ENCODE measurements at places on chromosomes 7 and 10.

GRCh38 chr10:13767676-13768178 lies 181.0 kb downstream of the PRPF18 start:
- no peak for DNase-seq

DNA sequence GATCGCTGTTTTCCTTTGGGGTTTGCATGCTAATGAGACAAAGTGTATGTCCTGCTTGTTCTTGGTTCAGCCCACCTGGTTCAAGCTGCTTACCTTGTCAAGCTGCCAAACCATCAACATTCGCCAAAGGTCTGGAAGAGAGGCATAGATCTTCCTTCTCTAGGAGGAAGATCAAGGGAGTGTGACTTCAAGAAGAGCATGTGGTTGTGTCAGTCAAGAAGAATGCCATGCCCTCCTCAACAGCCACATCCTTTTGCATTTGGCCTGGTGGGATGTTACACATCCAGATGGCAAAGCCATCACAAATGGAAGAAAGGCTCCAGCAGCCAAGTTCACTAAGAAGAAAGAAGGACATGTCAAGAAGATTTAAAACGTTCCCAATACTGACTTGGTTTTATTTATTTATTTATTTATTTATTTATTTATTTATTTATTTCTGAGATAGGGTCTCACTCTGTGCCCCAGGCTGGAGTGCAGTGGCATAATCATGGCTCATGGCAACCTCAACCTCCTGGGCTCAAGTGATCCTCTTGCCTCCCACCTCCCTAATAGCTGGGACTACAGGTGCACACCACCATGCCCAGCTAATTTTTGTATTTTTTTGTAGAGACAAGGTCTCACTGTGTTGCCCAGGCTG lies 5.1 kb upstream of the PIP4K2A start:
- DNase-seq = no peak

GRCh38 chr10:128018236-128018635 lies 108.0 kb downstream of the MKI67 start:
- DNase-seq = no peak

- DNase-seq = no peak
These were observed 154.8 kb downstream of the DGKB start for GRCh38 chr7:14747701-14748100.

- no peak for DNase-seq
These were observed 48.7 kb upstream of the LOXL4 start for GRCh38 chr10:98316661-98317060.

DNA sequence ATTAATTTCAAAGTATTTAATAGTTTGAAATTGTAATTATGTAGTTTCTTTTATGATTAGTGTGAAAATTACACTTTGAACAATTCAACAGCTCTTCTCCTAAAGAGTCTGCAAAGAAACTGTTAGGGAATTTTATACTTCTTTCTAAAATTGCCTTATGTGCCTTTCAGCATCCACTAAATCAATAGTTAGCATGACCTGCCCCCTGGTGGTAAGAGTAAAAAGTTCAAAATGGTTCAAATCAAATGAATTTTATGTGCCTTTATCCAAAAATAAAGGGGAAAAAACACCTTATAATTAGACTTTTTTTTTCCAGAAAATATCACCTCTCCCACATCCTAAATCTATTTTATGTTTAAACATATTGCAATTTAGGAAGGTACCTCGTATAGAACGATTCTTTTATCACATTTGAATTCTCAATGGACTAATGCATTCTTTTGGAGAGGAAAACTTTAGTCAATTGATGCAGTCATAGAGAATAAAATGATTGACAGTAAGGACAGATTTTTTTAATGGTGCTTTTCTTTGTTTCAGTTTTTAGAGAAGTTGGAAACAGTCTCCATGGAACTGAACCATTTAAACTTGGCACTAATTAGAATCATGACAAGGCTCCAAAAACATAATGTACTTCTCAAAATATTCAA lies 163.7 kb downstream of the SEMA3D start:
- no peak for DNase-seq

- DNase-seq = no peak
These were observed 41.0 kb upstream of the SLC29A3 start for GRCh38 chr10:71277914-71278665.

DNA sequence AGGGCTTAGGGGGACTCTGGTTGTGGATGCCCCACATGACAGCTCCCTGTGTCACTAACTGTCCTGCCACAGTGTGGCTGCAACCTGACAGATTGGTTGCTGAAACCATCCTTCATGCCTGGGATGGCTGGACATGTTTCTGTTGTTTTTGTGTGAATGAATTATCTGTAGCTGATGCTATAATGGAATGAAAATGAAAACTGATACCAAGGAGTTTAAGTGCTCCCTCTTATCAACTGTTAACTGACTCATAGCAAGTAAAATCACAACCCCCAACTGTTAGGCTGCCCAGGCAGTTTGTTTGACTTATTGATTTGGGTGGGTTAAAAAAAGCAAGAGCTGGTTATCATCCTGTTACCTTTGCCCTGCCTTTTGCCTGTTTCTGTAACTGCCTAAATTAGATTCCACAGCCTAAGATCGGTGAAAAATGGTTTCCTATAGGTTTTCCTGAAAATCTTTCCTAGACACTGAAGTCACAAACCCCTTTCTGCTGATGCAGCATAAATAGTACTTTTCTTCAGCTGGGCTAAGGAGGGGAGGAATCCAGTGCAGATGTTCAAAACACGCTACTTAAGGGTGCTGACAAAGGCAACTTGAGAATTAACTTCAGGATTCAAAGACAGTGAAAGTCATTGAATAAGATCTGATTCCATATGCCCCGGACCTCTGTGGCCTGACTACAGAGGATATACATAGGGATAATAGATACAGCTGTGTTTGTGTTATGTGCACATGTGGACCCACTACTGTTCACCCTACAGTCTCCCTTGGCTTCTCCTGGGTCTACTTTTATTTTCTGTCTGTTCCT lies 5.7 kb downstream of the FRAT2 start:
- no peak for DNase-seq

DNA sequence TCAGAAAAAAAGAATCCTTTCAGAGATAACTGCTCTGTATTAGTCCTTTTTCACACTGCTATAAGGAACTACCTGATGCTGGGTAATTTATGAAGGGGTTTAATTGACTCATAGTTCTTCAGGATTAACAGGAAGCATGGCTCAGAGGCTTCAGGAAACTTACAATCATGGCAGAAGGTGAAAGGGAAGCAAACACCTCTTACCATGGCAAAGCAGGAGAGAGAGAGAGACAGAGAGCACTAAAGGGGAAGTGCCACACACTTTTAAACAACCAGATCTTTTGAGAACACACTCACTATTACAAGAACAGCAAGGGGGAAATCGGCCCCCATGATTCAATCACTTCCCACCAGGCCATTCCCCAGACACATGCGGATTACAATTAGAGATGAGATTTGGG lies 114.2 kb downstream of the TES start:
- no peak for DNase-seq

- no peak for DNase-seq
These were observed 40.0 kb upstream of the LOXL4 start for GRCh38 chr10:98307916-98308541.

DNA sequence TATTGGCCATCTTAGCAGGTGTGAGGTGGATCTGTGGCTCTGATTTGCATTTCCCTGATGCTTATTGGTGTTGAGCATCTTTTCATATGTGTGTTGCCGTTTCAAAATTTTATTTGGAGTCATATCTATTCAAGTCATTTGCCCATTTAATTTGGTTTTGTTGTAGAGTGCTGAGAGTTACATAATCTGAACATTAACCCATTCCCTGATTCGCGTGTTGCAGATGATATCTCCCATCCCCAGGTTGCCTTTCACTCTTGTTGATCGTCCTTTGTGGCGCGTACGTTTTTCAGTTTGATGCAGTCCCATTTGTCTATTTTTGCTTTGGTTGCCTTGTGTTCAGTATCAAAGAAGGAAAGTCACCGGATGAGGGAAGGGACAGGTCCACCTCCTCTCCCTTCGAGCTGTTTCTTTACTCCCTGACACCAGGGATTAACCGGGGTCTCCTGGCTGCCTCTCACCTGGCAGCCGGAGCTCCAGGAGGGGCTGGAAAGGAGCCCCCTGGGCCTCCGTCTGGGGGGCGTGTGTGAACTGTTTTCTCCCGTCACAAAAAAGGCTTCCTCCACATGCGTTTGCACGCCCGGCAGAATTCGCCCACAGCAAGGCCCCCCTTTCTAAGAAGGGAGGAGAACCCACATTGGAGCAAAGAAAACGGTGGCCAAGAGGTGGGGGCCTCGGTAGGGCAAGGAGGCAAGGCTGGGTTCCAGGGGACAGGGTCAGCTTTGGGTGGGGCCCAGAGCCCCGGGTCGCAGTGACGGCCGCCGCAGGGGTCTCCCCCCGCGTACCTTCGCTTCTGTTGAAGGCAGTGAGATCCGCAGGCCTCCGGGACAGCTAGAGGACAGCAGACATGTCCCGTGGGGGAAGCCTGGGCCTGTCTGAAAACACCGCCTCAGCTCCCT lies 8.3 kb downstream of the MNX1 start:
- no peak for DNase-seq

DNA sequence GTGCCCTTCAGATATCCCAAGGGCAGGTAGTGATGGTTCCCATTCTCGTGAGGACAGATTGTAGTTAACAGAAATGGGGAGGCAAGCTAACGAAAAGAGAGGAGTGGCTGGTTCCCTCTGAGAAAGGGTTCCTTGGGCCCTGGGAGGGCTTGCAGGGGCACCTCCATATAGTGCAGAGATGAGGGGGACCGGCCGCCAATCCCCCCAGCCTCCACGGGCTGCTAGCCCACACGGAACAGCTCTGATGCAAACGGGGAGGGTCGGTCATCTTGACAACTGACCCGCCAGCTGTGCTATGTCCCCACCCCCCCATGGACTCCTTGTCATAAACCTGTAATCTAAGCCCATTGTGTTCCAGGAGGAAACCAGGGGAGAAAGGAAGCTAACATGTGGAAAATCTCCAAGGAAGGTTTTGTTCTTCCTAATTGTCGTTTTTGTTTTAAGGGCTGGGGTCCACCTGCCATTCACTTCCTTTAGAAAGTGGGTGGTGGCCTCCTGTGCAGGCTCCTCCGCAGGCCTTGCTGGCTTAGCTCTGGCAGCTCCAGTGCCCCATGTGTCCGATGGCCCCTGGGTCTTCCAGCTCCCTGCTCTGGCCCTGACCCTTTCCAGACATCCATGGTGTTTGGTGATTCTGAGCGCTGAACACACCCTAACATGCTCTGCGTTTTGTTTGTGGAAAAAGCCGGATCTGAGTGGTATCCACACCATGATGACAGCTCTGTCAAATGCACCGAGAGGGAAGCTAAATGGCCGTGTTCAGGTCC lies 15.9 kb downstream of the ADCY1 start:
- DNase-seq = no peak

DNA sequence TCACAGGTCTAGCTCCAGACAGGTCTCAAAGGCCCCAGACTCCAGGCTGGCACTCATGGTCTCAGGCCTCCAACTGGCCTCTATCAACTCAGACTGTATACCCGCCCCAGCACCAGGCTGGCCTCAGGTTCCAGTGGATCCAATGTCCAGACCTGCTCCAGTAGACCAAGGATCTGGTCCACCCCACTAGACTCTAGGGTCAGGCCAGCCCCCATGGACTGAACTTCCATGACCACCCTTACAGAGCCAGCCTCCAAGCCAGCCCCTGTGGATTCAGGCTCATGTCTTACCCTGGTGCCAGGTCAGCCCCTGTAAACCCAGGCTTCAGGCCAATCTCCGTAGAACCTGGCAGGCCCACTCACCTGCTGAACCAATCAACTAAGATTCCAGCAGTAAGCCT lies 16.8 kb upstream of the GNAT3 start:
- no peak for DNase-seq
